NCI-H1930 (cell line): ENCODE measurements at places on chromosomes 2 and 18.

DNA sequence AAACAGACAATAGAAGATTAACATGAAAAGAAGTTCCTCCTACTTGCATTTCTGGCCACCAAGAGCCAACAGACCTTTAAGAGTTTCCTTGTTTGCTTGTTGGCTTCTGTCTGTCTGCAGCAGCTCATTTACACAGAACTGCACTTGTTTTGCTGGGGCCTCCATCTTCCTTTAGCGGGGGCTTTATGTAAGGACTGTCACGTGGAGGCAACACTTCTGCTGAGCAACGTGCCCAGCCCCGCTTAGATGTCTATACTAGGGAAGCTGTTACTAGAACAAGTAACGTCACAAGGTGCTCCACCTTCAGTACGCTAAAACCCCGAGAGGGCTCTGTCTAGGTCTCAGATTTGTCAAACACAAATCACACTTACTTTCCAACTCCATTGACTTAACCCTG is 104.3 kb upstream of the PXDN start:
- DNase-seq: no peak

GRCh38 chr2:54665436-54665856 is 58.0 kb upstream of the EML6 start:
- peak; percentile 18 for DNase-seq

DNA sequence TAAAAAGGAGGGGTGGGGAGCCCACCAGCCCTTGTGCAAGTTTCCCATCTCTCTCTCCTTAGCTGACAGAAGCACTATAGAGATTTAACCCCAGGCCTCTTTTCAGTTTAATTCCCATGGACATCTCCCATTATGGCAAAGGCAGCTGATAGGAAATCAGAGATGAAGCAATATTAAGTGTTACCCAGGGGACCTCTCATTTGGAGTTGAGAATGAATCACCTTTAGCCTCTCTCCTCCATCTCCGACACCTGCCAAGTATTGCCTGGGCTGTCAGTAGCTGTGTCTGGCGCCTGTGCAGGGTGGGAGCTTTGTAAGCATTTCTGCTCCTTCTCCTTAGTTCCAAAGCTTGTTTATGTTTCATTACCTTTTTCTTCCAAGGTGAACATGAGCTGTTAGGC is 109.0 kb downstream of the AQP4 start:
- no peak for DNase-seq

- DNase-seq: no peak
Measured at GRCh38 chr18:3791238-3791637, 341.3 kb downstream of the TGIF1 start.

GRCh38 chr18:50008306-50008705 is 186.6 kb downstream of the MYO5B start:
- DNase-seq: no peak

DNA sequence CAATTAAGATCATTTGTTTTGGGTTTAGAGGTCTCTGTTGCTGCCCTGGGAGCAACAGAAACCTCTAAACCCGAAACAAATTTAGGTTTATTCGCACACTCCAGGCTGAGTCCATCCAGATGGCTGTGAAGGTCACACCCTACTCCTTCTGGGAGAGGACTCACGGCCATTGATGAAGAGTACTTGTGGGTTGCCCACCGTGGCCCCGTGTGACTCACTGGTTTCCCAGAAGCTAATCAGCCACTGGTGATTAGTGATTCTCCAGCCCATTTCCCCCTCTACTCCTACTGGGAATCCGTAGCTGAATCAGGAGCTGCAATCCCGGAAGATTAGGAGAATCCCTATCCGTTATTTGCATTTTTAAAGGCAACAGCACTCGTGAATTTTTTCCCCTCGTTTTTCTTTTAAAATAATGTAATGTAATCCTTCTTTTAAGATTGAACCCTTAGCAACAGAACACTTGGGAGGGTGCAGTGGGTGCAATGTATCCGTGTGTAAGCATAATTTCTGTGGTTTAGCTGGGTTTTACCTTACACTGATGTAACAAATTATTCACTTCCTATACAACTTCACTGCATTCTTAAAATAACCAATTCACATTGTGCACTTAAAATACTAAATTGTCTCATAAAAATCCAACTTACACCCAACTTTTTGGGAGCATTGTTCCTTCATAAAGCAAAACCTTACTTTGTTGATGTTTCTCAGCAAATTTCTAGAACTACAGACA is 27.5 kb upstream of the EPAS1 start:
- no peak for DNase-seq

- DNase-seq: no peak
Measured at GRCh38 chr2:213161759-213162515, 10.5 kb upstream of the IKZF2 start.

GRCh38 chr2:231535961-231536360 is 5.7 kb upstream of the NMUR1 start:
- DNase-seq: no peak

GRCh38 chr2:128662051-128662471 is 343.4 kb upstream of the HS6ST1 start:
- no peak for DNase-seq

DNA sequence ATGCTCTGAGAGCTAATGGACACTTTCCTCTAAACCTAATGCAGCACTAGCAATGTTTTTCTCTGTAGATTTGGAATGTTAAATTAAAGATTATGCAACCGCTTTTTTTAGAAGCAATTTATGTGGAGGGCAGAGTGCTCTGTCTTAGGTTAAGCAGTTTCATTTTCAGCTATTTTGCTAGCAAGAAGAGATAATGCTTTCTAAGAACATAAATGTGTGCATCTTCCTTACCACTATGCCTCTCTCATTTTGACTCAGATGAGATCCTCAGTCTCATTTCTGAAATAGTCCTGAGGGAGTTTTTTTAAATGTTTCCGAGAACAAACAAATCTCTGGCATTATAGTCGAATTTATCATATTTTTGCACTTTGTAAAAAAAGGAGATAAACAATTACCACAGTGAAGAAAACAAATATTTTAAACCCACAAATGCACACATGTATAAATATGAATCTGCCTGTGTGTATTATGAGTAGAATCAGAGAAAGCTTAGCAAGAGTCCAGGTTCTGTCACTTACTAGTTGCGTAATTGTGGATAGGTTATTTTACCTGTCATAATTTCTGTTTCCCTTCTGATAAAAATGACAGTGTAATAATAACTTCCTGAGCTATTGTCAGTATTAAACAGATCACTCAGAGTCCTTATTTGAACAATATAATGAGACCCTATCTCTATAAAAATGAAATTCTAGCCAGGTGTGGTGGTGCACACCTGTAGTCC is 207.7 kb upstream of the CRIM1 start:
- no peak for DNase-seq

DNA sequence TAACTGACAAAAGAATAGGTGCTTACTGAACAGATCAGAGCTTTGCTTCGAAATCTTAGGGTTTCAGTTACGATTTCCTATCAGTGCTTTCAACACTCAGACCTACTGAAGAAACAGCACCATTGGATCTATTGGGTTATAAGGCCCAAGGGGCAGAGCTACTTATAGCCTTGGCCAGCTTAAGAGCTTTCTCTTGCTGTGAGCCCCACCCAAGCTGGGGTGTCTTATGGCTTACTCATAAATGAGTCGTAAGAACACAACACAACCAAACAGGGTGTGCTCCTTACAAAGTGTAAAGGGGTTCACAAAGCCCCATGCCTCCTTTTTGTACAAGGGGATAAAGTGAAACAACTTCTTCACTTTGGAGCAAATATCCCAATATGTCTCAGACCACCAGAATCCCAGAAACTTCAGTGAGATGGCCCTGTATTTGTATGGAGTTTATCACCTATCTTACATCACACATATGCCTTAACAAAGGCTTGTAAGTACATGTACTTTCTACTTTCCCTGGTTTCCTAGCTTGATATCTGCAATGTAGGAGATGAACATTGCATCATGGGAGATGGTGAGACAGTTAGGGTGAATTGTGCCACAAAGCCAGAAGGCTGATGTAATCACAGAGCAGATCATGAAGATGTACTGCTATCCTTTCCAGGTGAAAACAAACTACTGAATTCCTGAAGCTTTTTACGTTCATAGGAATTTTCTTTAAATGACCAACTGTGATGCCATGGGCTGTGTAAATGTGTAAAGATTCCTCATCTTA is 115.5 kb upstream of the GLI2 start:
- DNase-seq: no peak

GRCh38 chr18:25875551-25876240 is 214.7 kb downstream of the SS18 start:
- no peak for DNase-seq

DNA sequence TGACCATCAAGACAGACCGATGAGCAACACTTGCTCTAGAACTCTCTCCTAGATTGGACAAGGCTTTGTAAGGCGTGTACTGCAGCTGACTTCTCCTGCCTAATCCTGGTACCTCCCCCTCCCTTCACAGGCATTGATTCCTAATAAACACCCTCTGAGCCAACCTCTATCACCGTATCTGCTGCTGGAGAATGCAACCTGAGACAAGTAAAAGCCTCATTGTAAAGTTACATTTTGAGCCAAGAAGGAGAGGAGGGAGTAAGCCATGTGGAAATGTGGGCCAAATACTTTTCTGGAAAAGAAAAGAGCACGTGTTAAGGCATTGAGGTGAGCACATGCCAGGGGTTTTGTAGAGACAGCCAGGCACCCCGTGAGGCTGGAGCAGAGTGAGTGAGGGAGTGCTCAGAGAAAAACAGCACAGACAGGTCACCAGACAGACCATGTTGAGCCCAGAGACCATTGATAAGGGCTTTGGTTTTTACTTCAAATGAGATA is 2.6 kb upstream of the WDFY1 start:
- DNase-seq: no peak

DNA sequence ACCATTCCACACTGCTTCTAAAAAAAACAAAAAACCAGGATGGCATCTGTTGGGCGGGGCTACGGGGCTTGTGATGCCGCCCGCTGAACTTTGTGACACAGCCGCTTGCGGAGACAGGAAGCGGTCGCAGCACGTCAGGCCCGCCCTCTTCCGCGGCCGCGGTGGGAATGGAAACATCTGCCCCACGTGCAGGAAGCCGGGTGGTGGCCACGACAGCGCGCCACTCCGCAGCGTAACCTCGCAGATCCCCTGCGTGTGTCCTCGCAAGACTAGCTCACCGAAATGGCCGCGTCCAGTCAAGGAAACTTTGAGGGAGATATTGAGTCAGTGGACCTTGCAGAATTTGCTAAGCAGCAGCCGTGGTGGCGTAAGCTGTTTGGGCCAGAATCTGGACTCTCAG is 168.5 kb downstream of the SUCLG1 start:
- no peak for DNase-seq

- no peak for DNase-seq
Measured at GRCh38 chr18:59742325-59743111, 45.3 kb upstream of the CCBE1 start.

DNA sequence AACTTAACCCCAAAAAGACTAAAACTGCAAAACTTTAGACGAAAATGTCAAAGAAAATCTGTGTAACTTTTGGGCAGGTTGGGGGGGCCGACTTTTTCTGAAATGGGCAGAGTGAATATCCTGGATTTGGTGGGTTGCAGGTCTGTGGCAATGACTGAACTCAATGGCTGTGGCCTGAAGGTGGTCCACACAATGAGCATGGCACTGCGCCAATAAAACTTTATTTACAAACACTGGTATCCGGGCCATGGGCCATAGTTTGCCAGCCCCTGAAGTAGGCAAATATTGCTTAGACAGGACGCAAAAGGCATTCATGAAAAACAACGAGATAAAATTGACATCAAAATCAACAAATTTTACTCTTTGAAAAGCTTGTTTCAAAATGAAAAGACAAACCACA is 66.2 kb downstream of the RTP5 start:
- no peak for DNase-seq

DNA sequence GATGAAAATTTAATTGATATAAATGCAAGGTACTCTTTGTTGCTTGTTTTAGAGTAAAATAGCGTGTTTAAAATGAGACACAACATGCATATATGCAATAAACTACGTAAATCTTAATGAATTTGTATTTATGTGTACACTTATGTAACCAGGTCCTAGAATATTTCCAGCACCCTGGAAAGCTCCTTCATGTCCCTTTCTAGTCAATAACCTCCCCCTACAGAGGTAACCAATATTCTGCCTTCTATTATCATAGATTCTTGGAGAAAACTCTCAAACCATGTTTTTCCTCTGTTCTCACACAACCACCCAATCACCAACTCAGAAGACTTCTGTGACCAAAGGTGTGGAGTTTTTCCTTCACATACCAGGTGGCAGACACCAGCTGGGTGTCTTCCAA is 79.6 kb upstream of the THUMPD2 start:
- no peak for DNase-seq

GRCh38 chr2:105856581-105856980 is 111.9 kb downstream of the NCK2 start:
- no peak for DNase-seq

GRCh38 chr2:36479406-36479805 is 118.6 kb downstream of the FEZ2 start:
- DNase-seq: no peak

GRCh38 chr18:12255626-12256026 is 1.5 kb downstream of the CIDEA start:
- no peak for DNase-seq

GRCh38 chr2:124911560-124911959 is 886.5 kb downstream of the CNTNAP5 start:
- DNase-seq: no peak

DNA sequence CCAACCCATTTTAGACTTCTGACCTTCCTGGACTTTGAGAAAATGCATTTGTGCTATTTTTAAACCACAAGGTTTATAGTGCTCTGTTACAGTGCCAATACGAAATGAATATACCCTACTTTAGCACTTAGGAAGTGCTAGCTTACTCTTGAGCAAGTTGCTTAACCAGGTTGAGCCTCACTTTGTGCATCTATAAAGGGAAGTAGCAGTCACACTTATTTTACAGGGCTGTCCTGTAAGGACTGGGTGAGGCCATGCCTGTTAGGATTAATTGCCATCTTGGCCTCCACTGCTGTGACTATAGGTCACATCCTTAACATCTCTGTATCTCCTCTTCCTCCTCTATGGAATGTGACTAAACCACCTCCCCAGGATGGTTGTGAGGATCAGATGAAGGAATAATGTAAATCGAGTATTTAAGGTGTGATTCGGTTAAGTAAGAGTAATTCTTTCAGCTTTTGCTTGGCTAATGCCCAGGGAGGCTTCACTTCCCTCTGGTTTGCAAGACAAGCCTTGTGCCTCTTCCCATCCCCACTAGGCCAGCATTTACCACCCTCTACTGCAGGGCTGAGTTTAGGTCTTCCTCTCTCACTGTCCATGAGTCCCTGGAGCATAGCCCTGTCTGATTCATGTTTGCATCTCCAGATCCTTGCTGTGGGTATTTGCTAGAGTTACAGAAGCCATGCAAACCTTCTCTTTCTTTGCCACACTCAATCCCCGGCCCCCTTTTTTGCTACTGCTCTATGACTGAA is 341.2 kb downstream of the ZNF521 start:
- no peak for DNase-seq
